T47D (cell line): ENCODE measurements at places on chromosomes 7 and 10.

- DNase-seq: no peak
Observed at GRCh38 chr10:120076996-120077706, 184.6 kb downstream of the SEC23IP start.

GRCh38 chr7:55587687-55588378 lies 15.5 kb upstream of the VOPP1 start:
- no peak for DNase-seq

- DNase-seq: peak; percentile 30
Observed at GRCh38 chr10:48363617-48364355, 57.3 kb downstream of the MAPK8 start.

DNA sequence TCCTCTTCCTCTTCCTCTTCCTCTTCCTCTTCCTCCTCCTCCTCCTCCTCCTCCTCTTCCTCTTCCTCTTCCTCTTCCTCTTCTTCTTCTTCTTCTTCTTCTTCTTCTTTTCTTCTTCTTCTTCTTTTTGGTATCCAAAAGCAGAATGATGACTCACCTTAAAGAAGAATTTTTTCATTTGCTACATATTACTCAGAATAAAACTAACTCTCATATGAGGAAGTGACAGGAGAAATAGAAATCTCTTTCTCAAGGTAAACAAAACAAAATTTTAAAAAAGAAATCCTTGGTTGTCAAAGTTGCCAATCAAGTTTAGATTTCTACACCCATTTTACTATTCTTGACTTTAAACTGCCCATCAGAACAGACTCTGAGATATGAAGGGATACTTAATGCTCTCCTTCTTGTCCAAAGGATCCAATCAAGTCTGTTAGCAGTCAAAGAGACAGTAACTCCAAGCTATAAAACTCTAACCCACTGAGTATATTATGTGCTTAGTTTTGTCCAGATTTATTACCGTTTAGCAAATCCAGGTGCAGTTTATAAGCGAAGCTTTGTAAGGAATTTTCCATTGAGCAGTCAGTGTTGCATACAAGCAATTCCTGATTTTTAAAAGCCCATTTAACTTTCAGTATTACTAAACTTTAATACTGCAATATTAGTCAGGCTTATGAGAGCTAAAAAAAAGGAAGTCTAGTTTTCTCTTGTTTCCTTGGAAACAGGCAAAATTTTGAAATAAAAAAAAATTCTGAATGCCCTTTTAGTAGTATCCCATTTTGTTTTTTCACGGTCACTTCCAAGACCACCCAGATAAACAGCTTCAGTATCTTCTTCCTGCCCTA lies 43.1 kb upstream of the SNX13 start:
- no peak for DNase-seq

- no peak for DNase-seq
Observed at GRCh38 chr7:28784171-28784902, 173.8 kb downstream of the TRIL start.

- DNase-seq: no peak
Observed at GRCh38 chr7:142313528-142313927, 55.7 kb upstream of the PRSS58 start.

- DNase-seq: no peak
Observed at GRCh38 chr7:151590071-151590849, 70.6 kb upstream of the RHEB start.

GRCh38 chr7:132055336-132056120 lies 499.1 kb upstream of the PODXL start:
- DNase-seq: no peak

GRCh38 chr10:90988802-90989201 lies 67.9 kb upstream of the ANKRD1 start:
- DNase-seq: no peak

DNA sequence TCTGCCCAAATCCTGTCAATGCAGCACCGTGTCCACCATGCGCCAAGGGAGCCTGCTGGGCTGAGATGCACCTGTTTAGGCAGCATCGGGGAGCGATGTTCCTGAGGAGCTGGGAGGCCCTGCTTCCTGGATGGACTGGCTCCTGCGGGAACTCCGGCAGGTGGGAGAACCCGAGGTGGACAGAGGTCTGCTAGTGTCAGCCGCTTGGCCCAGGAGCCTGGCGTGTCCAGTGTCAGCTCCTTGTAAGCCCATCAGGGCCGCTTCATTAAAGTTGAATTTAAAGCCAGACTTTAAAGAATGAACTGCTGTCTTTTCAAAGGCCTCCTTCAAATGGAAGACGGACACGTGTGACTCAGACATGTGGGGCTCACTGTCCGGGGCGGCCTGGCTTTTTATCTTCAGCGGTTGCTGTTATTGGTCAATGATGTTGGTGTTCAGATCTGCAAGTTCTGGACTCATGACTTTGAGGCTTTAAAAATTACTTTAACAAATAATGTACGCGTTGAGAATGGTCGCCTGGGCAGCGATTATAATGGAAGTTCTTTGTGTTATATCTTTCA lies 422.5 kb downstream of the DNAJB6 start:
- DNase-seq: no peak

GRCh38 chr7:50497068-50497642 lies 47.0 kb upstream of the FIGNL1 start:
- DNase-seq: no peak

DNA sequence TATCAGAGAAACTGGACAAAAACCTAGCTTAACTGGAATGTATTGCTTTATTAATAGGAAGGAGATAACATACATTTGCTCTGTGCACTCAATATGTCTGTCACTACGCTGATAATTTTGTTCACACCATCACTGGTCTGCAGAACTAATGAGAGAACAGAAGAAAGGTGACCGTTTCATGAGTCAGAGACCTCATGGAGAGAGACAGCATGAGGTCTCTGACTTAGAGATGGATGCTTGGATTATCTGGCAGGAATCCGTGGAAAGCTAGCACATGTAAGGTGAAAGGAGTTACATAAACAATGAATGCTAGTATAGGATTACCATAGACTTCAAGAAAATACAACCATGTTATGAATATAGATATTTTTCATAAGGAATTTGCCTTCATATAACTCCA lies 947.3 kb downstream of the IPMK start:
- DNase-seq: no peak

DNA sequence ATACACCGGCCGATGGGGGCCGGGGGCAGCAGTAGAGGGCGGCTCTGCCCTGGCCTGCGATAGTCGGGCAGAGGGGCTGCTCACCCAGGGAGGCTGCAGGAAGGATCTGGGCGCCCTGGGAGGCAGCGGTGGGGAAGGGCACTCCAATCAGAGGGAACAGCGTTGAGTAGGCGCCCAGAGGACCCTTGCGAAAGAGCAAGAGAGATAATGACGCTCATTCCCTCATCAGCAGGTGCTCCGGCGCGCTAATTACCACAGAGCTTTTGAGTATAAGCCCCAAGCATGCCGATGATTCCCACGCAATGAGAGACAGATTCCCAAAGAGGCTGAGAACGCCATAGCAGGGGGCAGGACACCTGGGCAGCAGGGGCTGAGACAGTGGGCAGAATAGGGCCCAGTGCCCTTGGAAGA lies 215.3 kb downstream of the MAD1L1 start:
- no peak for DNase-seq

DNA sequence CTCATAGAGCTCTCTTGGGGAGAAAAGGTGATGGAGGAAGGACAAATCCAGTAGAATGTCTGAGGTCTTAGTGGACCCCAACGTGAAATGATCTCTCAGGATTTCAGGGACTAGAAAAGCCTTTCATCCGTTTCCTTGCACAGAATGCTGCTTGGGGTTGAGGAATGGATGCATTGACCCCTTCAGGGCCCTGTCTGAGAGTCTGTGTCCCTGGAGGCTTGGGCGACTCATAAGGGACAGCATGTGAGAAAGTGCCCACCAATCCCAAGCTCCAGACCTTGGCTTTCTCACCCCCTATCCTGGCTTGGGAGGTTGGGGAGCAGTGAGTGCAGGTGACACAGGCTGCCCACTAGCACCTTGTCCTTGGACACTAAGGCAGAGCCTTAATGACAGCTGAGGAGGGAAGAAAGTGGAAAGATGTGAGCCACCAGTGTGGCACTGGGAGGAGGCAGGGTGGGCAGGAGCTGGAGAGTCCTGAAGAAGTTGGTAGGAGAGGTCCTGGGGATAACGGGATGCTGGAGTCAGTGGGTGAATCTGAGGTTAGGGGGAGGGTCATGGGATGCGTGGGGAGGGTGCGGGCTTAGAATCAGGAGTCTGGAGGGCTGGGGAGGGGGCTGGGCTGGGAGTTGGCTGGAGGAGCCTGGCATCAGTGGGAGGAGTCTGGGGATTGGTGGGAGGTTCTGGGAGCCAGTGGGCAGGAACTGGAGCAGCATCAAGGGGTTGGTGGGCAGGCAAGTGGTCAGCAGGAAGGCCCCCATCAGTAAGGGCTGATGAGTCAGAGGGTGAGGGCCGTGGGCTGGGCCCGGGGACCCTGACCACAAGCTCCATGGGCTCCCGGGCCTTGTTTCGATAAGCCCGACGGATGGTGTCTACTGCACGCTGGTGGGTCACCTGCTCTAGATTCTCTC lies 8.6 kb downstream of the LZTS2 start:
- no peak for DNase-seq

DNA sequence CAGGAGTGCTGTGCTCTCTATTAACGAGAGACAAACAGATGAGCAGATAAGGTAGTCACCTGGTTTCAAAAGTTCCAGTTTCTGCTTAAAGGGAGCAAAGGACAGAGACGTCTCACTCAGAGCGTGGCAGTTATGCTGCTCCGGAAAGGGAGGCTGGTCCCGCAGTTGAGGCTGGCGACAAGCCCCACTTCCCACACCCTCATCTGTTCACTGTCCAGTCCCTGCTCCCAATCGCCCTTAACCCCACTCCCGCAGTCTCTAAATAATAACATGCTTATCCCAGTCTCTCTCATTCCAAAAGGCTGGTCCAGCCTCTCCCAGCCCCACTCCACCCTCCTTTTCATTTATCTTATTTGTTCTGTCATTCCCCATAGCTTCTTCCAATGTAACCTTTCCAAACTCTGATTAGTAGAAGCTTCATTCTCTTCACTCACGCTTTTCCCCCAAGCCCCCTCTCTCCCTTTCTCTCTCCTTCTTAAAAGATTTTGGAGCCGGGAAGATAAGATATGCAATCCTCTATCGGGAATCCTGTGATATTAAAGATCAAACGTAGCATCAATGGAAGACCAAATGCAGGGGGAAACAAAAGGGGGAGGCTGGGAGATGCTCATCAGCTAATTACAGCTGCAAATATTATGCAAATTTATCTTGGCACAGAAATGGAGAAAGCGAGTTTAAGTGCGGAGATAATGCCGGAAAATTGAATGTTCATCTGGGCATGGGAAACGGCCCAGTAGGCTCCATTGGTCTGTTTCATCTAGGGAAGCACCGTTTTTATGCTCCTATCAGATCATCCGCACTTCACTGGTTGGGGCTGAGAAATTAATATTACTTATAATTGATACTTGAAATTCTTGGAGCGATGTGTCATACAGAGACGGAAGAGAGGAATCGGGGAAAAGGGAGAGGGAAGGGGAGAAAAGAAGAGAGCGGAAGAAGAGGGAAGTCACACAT lies 16.3 kb upstream of the GATA3 start:
- no peak for DNase-seq

DNA sequence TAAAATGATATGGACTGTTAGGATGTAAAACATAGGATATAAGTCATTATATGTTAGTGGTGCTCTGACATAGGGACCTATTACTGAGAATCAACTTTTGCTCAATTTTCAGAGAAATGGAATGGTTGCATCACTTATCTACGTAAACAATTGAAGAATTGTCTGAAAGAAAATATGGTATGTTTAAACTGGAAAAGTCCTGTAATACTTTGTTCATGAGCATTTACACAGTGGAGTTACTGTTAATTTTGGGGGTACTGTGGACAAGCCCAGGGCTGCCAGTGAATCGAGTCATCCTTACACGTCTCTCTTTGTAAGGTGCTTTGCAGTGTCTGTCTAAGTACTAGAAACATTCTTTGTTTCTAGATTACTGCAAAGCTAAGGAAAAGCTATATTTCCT lies 152.0 kb downstream of the ZNF22 start:
- DNase-seq: no peak

GRCh38 chr10:95499482-95499989 lies 61.6 kb downstream of the SORBS1 start:
- DNase-seq: no peak

DNA sequence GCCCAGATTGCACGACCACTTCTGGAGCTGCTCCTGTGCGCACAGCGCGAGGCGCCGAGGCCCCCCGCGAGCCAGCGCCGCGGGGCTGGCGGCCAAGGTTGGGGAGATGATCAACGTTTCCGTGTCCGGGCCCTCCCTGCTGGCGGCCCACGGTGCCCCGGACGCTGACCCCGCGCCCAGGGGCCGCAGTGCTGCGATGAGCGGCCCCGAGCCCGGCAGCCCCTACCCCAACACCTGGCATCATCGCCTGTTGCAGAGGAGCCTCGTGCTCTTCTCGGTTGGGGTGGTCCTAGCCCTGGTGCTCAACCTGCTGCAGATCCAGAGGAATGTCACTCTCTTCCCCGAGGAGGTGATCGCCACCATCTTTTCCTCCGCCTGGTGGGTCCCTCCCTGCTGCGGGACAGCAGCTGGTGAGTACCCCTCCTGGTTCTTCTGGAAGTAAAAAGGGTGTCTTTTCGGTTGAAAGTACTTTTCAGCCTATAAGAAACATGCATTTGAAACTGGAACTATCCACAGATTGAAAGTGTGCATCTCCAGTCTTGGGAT lies 683 bp downstream of the INSIG1 start:
- no peak for DNase-seq

GRCh38 chr10:99748823-99749451 lies 16.9 kb downstream of the CUTC start:
- no peak for DNase-seq

DNA sequence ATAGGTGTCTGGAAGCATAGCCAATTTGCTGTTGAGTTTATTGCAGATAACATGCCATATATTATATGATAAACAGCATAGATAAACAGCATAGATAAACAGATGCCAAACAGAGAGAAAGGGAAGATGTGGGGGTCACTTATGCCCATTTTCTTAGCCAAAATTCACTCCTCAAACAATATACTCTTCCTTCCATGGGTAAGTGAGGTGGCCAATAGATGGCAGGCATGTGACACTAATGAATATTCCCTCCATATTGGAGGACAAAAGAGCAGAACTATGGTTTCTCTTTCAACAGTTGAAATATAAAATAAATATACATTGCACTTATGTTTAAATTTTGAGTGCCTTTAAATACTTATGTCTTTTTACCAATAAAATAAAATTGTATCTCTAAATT lies 1212.8 kb downstream of the REEP3 start:
- DNase-seq: peak; percentile 34

GRCh38 chr7:115005953-115006352 lies 84.1 kb downstream of the MDFIC start:
- DNase-seq: no peak

- no peak for DNase-seq
Observed at GRCh38 chr10:38047666-38048065, 37.2 kb downstream of the ZNF33A start.

DNA sequence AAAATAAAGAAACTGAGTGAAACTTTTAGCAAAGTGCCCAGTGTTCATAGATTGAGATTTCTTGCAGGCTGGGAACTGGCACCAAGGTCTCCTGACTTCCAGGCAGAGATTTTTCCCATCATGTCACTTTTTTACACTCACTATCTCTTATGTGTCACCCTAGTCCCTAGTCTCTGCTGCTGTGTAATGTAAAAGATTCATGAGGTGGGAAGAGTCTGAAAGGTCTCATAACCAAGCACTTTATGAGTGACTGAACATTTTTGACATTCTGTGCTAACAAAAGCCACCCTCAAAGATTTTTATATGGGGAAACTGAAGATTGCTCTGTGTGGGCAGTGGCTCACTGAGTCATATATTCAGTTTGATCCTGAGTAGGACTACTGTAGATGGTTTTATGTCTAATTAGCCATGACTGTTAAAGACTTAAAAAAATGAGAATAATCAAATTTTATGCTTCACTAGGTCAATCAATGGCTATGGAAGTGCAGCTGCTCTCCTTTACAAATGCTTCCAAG lies 900.3 kb upstream of the SORCS1 start:
- no peak for DNase-seq
